ENCODE measurements at places on chromosomes 4 and X.

- H3K36me3 ChIP-seq, result peaks cover 7% of the 10 kb centered on the region
- no peak overlapping the region for H3K27ac ChIP-seq
- peaks cover under 1% of the 10 kb centered on the region for H3K27me3 ChIP-seq
- H3K4me3 ChIP-seq, result no peak overlapping the region
Observed at GRCh38 chr4:84973856-84974255, 7.4 kb upstream of the WDFY3 start.

DNA sequence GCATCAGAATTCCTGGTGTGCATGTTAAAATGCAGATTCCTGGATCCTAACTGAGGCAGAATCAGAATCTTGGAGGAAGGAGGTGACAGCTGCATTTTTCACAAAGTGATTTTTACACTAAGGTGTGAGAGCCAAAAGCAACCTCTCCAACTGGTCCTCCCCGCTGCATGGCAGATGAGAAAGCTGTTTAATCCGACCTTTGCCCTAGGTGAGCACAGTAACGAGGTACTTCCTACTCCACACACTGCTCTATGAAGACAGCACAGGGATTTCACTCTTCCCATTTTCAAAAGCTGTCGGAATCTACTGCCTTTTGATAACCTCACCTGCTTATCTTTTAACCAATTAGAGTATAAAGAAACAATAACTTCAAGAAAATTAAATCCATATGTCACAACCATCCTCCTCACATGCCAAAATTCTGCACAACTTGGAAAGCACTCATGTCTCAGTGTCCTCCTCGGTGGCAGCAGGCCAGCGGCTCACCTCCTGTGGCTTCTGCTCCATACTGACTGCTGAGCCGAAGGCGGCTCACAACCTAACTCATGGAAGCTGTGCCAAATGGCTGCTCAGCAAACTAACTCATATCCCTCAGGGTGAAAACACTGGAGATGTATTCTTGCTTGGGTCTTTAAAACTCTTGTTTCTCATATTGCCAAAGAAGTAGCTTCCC is 3.6 kb downstream of the CASP6 start:
- H3K4me3 ChIP-seq, result no peak overlapping the region
- no peak for DNase-seq
- H3K4me1 ChIP-seq, result peaks cover 8% of the 10 kb centered on the region
- no peak overlapping the region for H3K27ac ChIP-seq
- H3K36me3 ChIP-seq, result peaks cover 6% of the 10 kb centered on the region

DNA sequence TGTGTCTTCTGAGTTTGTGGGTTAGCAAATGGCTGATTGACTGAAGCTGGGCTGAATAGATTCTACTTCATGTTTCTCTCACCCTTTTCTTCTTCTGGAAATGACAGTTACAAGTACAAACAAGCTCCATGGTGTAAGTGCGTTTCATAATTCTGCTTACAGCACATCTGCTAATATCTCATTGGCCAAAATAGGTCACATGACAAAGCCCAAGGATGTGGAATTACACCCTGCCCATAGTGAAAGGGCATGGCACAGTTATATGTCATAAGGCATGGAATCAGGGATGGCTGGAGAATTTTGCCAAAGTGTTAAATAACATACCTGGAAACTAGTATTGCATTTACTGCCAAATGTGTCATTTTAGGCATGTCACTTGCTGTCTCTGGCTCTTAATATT is 327.2 kb downstream of the NKX6-1 start:
- H3K27me3 ChIP-seq, result no peaks in the 10 kb centered on the region
- peaks cover 2% of the 10 kb centered on the region for H3K4me1 ChIP-seq

DNA sequence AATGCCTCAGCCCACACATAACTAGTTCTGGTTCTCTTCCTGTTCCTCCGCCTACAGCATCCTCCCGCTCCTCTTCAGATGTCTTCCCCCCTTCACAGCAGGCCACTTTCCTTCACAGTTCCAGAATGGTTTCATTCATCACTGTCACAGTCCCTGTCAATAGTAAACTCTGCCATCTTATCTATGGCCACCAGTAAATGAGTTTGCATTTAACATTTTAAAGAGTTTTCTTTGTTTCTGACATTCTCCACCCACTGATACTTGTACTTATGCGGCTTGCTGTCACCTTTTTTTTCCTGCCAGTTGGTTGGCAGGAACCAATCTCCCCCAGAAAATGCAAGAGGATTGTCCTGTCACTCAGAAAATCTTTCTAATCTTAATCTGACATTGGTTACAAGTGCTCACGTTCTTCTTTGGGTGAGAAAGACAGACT is 114.1 kb downstream of the GLUD2 start:
- H3K27ac ChIP-seq, result no peak overlapping the region
- no peak for DNase-seq
- no peak overlapping the region for H3K4me3 ChIP-seq
- H3K36me3 ChIP-seq, result no peaks in the 10 kb centered on the region
- peaks cover 26% of the 10 kb centered on the region for H3K4me1 ChIP-seq

GRCh38 chr4:40121515-40121914 is 64.9 kb downstream of the N4BP2 start:
- H3K4me3 ChIP-seq, result no peak overlapping the region
- no peaks in the 10 kb centered on the region for H3K36me3 ChIP-seq
- no peaks in the 10 kb centered on the region for H3K27me3 ChIP-seq
- no peak overlapping the region for H3K27ac ChIP-seq
- DNase-seq, result no peak

GRCh38 chr4:173547889-173548288 is 17.9 kb upstream of the HAND2 start:
- H3K27ac ChIP-seq, result no peak overlapping the region
- H3K4me3 ChIP-seq, result no peak overlapping the region
- no peak for DNase-seq
- H3K36me3 ChIP-seq, result no peaks in the 10 kb centered on the region
- no peaks in the 10 kb centered on the region for H3K4me1 ChIP-seq

DNA sequence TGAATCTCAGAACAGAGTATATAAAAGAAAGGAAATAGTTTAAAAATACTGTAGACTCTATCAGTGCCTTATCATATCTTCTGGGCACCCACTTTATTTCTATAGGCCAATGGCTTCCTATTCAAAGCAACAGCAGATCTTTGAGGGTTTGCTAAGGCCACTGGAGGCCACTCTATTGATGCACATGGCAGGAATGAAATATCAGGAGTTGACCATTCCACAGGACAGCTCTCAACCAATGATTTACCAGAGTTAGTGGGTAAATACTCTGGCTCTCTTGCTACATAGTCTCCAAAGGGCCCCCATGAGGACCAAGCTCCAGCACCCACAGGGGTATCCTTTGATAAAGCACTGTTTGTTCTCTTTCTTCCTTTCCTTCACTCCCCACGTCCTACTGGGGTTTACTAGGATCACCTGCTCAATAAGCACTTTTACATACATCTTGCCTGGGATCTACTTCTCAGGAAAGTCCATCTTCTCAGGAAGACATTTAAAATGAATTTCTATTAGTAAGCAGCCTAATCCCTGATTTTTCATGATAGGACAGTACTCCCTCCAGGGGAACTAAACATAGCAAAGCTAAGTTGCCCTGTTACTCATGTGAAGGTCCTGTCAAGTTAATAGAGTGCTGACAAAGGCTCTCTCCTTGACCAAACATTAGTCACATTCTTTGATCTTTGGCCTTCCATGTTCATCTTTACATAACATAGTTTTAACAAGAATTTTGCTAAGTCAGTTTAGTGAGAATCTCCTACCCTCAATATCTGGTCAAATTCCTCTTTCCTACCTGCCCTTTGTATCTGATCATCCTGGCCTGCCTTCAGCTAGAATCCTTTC is 459.7 kb downstream of the GRXCR1 start:
- H3K4me3 ChIP-seq, result no peak overlapping the region
- no peak for DNase-seq
- no peaks in the 10 kb centered on the region for H3K4me1 ChIP-seq
- H3K27me3 ChIP-seq, result no peaks in the 10 kb centered on the region
- H3K36me3 ChIP-seq, result no peaks in the 10 kb centered on the region
- no peak overlapping the region for H3K27ac ChIP-seq

DNA sequence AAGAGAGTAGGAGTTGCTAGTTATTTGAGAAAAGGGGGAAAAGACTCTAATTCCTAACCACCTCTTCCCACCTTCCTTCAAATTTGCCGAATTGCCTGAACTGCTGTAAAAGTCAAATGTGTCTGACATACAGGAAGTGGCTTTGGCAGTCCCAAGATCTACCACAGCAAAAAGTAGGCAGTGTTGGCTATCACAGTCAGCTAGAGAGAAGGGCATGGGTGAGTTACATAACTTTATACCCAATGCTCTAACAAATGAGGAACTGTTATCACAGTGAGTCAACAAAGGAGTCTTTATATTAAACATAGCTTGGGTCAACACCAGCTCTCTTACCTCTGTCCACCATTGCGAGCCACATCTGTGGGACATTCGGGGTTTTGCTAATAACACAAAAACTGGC is 2.4 kb upstream of the MBNL3 start:
- no peak overlapping the region for H3K4me3 ChIP-seq
- H3K36me3 ChIP-seq, result no peaks in the 10 kb centered on the region
- H3K27ac ChIP-seq, result no peak overlapping the region
- H3K27me3 ChIP-seq, result peaks cover 3% of the 10 kb centered on the region
- no peak for DNase-seq
- H3K4me1 ChIP-seq, result no peaks in the 10 kb centered on the region

DNA sequence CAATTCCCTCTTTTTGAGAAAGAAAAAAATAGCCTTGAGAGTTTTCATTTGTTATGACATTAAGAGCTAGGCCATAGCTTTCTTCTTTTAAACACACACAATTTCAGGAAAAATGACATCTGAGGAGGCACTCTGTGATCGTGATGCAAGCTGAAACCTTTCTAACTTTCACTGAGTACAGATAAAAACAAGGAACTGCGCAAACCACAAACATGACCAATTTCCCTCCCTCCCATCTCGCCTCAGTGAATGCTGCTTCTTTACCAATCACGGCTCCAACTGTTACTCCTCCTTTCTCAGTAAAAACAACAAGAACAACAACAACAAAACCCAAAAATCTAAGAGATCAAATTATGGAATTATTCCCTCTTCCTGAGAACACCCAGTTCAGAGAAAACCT is 626.8 kb downstream of the TLL1 start:
- no peak overlapping the region for H3K27ac ChIP-seq
- H3K27me3 ChIP-seq, result no peaks in the 10 kb centered on the region

- peak; percentile 58 for DNase-seq
- peak overlapping the region; percentile 85 for H3K27ac ChIP-seq
- peaks cover 2% of the 10 kb centered on the region for H3K4me1 ChIP-seq
Observed at GRCh38 chrX:16892504-16893362, 22.6 kb upstream of the RBBP7 start.

DNA sequence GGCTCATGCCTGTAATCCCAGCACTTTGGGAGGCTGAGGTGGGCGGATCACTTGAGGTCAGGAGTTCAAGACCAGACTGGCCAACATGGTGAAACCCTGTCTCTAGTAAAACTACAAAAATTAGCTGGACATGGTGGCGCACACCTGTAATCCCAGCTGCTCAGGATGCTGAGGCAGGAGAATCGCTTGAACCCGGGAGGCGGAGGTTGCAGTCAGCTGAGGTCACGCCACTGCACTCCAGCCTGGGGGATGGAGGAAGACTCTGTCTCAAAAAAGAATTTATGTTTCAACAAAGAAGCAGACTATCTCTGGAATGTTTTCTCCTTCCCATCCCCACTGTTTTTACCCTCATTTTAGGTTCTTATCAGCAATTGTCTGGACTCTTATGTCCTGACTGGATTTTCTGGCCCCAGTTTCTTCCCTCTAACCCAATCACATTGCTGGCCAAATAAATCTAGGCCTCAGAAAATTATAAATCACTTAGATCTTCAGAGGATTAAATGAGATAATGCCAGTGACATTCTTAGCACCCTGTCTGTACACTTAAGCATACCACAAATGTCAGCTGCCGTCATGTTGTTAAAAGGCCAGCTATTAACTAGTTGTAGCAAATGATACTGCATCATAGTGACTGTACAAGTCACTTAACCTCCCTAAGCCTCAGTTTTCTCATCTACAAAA is 44.9 kb upstream of the PRSS48 start:
- H3K36me3 ChIP-seq, result no peaks in the 10 kb centered on the region
- no peak overlapping the region for H3K4me3 ChIP-seq
- no peak for DNase-seq
- H3K27me3 ChIP-seq, result no peaks in the 10 kb centered on the region

DNA sequence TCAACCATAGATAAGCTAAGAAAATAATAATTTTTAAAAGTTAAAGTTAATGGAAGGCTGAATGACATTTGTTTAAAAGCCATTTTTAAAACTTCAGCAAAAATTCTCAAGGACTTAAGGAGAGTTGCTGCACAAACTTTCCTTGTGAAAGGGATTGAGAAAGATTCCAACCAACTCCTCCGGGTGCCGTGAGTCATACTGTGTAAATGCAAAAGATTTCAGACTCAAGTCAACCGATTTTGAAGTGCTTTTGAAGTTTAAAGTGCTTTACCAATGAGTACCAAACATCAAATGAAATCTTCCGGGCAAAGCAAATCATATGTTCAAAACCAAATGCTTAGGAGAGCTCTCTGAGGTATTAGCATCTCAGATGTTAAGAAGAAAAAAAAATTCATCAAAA is 31.4 kb downstream of the VCX2 start:
- H3K36me3 ChIP-seq, result no peaks in the 10 kb centered on the region
- H3K4me1 ChIP-seq, result no peaks in the 10 kb centered on the region
- H3K27ac ChIP-seq, result no peak overlapping the region
- no peak for DNase-seq

- no peak overlapping the region for H3K27ac ChIP-seq
- H3K27me3 ChIP-seq, result peaks cover 1% of the 10 kb centered on the region
- no peak for DNase-seq
- H3K4me3 ChIP-seq, result no peak overlapping the region
- H3K36me3 ChIP-seq, result peaks cover 3% of the 10 kb centered on the region
Observed at GRCh38 chr4:150247184-150247583, 168.9 kb downstream of the DCLK2 start.

DNA sequence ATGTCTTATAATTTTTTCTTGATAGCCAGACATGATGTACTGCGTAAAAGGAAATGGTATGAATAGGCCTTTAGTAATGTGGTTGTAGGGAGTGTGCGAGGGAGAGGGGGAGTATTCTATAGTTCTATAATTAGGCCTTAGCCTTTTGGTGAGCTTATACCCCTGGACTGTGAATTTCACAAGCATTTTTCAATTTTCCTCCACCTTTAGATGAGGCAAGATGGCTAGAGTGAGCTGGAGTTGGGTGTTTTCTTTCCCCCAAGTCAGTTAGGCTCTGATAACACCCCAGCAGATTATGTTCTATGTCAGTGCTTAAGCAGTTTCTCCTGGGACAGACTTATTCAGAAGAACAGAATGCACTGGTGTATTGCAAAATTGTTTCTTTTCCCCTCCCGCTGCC is 210.2 kb upstream of the NPY2R start:
- no peak overlapping the region for H3K27ac ChIP-seq
- no peaks in the 10 kb centered on the region for H3K27me3 ChIP-seq
- DNase-seq, result no peak

DNA sequence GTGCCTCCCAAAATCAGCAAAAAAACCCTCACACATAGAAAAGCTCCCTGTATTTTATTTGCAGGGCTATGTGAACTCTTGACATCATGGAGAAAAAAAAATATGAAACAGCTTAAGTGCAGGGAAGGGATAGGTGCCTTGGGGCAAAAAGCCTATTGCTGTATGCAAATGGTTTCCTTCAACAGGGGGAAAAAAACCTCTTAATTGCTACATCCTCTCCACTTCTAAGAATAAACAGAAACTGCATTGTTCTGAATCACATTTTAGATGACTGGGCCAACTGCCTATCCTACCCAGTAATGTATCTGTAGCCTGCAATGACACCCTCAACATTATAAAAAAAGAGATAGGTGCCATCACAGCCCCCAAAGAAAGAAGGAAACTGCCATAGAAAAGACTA is 229.4 kb upstream of the GALNTL6 start:
- no peak for DNase-seq
- no peaks in the 10 kb centered on the region for H3K36me3 ChIP-seq
- H3K4me1 ChIP-seq, result no peaks in the 10 kb centered on the region
- H3K4me3 ChIP-seq, result no peak overlapping the region
- H3K27ac ChIP-seq, result no peak overlapping the region

GRCh38 chr4:23153076-23153475 is 460.3 kb downstream of the GBA3 start:
- DNase-seq, result no peak
- H3K36me3 ChIP-seq, result no peaks in the 10 kb centered on the region
- H3K27me3 ChIP-seq, result no peaks in the 10 kb centered on the region
- no peaks in the 10 kb centered on the region for H3K4me1 ChIP-seq

Measured in glutamatergic neuron (in vitro differentiated cells).